Activated T-cell treated with anti-CD3 and anti-CD28 coated beads, Interleukin-2, amount 50 U/mL, for 4 hours (primary cell): ENCODE measurements at places on chromosomes 5 and 9.

DNA sequence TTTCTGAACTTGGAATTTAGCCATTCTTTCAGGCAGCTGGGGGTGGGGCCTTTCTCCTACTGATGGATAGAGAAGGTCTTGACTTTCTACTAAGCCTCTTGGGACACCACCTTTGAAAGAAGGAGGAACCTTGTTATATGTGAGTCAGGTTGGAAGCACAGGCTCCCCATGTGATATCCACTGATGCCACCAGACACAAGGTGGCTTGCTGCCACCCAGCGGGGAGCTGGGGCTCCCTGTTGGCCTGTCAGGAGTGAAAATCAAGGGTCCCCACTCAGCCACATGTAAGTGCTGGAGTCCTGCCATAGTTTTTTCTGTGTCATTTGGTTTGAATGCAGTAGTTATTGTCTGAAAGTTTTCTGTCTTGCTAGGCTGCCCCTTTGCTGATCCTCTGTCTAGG is 252.4 kb upstream of the NFIL3 start:
- DNase-seq = no peak

DNA sequence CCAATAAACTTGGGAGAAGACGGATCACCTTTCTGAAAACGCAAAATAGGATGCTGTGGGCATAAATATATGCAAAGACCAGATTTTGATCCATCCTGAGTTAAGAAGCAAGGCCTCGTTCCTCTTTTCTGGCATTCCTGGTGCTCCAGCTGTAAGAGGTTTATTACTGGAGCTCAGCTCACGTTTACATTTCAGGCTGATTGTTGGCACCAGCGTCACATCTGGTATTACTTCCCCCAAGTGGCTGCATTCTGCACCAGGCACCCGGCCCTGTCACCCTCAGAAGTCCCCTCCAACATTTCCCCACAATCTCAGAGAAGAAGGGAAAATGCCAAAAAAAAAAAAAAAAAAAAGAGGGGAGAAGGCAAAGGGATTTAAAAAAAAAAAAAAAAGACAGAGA is 348.7 kb downstream of the SLIT3 start:
- no peak for DNase-seq

DNA sequence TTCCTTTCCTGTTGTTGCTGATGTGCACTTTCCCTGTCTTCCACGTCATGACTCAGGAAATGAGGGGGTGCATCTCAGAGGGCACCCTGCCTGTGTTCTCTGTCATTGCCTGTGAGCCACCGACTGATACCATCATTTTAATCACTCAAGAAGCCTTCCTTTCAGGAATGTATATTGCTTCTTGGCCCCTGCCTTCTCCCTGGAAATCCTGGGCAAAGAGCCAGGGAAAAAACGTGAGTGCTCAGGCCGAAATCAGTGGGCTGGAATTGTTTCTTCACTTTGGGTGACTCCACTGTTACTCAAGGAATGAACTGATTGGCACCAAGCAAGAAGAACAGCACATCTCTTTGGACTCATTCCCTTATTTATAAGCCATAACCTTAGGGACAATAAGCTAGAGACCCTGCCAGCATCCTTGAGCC is 126.1 kb downstream of the SNX18 start:
- no peak for DNase-seq

DNA sequence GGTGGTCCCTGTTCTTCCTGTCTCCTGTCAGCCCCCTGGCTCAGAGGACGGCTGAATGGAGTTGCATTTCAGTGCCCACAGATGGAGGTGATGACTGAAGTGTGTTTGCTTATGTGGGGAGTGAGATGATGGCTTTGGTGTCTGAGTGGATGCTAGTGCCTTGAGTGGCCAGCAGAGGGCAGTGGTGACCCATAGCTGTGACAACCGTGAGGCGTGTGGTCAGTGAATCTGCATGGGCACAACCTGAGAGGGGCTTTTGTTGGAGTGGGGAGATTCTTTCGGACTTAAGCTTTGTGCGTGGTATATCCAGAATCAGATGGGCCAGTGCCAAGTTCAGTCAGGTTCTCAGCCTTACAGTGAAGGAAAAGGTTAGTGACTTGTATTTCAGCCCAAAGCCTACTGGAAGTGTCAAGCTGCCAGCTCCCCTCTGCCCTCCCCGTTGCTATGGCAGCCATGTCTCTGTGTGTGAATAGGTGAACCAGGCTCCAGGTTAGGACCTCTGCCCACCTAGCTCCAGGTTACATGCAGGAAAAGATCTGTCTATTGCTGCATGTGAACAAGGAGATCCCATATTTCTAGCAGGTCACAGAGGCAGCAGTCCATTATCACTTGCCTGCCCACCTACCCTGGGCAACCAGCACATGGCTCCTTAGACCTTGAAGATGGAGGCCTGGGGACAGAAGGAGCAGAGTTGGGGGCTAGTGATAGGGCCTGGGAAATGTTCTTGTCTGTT is 14.7 kb upstream of the CXXC5 start:
- DNase-seq = peak; percentile 61

DNA sequence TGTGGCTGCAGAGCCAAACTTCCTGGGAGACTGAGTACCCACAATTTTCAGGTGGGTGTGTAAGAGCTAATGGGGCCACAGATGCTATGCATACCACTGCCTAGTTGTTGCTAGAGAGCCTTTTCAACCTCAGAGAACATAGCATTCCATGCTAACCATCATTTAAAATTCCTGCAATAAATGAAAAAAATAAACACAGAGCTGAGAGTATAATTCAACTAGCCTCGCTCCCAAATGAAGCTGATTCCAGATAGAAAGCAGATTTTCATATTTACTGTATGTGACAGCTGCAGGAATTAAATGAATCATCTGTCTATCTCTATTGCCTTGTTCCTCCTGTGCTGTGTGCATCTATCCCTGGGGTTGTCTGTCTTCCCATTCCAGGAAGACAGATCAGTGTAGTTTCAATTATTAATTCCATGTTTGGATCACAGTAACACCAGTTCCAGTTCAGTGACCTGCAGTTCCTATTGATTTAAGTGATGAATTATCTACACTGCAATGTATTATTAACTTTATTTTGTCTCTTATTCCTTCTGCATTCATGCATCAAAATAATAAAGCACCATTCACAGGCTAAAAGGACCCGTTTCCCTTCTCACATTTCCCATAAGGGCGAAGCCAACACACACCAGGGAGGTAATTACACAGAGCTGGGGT is 324.5 kb downstream of the SLIT3 start:
- no peak for DNase-seq
